ENCODE measurements at places on chromosomes 11 and 22. TPM values are rescaled to one million over a fixed set of nuclear protein-coding genes. Genes with fewer than 3 reads are reported as not detected.

DNA sequence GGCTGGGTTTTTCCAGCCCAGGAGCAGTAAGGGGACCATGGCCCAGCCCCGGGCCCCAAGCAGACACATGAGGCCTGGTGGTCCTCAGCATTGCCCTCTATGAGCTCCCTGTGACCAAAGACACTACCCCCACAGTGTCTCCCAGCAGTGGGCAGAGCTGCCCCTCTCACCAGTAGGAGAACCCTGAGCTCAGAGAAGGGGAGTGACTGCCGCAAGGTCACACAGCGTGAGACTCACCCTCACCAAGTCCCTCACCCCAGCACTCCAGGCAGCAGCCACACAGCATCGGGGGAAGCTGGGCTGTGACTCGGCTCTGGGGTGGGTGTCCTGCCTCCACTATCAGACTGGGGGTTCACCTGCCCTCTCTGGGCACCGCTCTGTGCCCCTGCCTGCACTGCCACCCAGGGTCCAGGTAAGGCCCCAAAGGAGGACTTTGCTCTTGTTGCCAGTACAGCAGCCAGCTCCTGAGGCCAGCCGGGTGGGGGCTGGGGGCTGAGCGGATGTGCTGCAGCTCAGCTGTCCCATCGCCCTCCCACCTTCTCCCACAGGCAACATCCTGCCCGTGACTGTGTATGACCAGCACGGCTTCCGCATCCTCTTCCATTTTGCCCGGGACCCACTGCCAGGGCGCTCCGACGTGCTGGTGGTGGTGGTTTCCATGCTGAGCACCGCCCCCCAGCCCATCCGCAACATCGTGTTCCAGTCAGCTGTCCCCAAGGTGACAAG, 7.9 kb upstream of the SH3BP1 start:
- H3K4me1 ChIP-seq = peaks cover 13% of the 10 kb centered on the region
- no peaks in the 10 kb centered on the region for H3K27me3 ChIP-seq
- no peak overlapping the region for H3K27ac ChIP-seq
- H3K36me3 ChIP-seq = no peaks in the 10 kb centered on the region

Gene MUC2
- not detected for total RNA-seq

DNA sequence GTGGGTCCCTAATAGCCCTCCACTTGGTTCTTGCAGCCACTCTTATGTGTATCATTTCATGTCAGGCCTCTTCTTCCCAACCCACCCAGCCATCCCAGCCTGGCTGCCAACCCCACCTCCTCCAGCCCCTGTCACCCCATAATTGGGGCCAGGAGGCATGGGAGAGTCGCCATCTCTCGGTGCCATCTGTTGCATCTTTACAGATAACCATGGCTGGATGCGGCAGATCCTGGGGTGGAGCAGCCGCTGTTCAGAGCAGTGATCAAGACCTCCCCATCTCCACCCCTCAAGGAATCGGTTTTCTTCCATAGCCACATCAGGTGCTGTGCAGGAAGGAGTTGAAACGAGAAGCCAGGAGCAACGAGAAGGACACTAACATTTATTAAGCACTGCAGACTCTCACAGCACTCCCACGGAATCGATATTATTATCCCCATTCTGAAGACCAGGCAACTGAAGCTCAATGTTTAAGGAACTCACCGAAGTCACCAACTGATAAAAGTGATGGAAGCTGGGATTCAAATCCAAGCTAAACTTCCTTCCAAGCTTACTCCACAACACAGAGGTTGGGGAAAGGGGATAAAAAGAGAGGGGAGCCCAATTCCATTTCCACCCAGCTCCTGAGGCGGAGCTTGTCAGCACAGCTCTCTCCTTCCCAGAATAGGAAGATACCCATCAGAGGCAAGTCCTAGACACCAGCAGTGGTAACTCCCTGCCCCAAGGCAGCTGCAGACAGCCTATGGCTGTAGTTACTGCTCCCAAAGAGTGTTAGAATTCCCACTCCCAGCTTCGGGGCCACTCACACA, 2.7 kb downstream of the SLC43A1 start:
- peaks cover 6% of the 10 kb centered on the region for H3K4me1 ChIP-seq
- H3K36me3 ChIP-seq = no peaks in the 10 kb centered on the region
- no peak overlapping the region for H3K27ac ChIP-seq
- H3K4me3 ChIP-seq = no peak overlapping the region
- no peak for DNase-seq
- peaks cover 19% of the 10 kb centered on the region for H3K27me3 ChIP-seq

GRCh38 chr11:75264971-75265370, 24.4 kb downstream of the TPBGL start:
- no peak overlapping the region for H3K27ac ChIP-seq
- H3K4me3 ChIP-seq = no peak overlapping the region
- H3K4me1 ChIP-seq = peaks cover 4% of the 10 kb centered on the region
- H3K36me3 ChIP-seq = no peaks in the 10 kb centered on the region
- H3K27me3 ChIP-seq = no peaks in the 10 kb centered on the region
- no peak for DNase-seq

Gene SLC6A5
- total RNA-seq = not detected

DNA sequence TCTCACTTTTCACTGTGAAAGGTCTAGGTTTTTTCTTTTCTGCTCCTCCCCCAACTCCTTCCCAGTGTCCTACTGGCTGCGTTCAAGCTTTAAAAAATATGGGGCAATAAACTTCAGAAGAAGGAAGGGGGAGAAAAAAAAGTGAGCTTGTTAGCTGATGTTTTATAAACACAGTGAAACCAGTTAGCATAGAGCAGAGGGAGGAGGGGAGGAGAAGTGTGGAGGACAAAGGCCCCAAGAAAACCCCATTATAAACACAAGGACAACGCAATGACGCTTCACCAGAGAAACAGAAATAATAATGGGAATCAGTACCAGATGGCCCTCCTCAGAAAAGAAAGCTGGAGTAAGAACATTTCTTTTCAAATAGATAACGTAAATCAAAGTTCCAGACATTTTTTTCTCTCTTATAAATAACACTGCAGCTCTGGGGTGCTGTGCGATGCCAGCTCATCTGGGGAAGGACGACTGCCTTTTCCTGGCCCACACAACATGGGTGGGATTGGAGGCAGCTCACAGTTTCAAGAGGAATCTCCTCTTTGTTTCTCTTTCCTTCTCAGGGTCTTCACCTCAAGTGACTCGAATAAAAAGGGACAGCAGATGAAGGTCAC, 235.4 kb upstream of the NARS2 start:
- no peak overlapping the region for H3K4me3 ChIP-seq
- no peaks in the 10 kb centered on the region for H3K36me3 ChIP-seq
- peaks cover 15% of the 10 kb centered on the region for H3K4me1 ChIP-seq
- H3K27me3 ChIP-seq = 0 out of 2 replicates have a peak, but pooled peaks cover 2% of the 10 kb centered on the region
- H3K27ac ChIP-seq = no peak overlapping the region
- DNase-seq = no peak

GRCh38 chr11:95144313-95145235, 54.9 kb downstream of the ENDOD1 start:
- H3K36me3 ChIP-seq = no peaks in the 10 kb centered on the region
- no peaks in the 10 kb centered on the region for H3K4me1 ChIP-seq
- H3K27me3 ChIP-seq = peaks cover 27% of the 10 kb centered on the region
- no peak overlapping the region for H3K4me3 ChIP-seq

- no peak for DNase-seq
- peaks cover 3% of the 10 kb centered on the region for H3K36me3 ChIP-seq
- no peaks in the 10 kb centered on the region for H3K27me3 ChIP-seq
- H3K27ac ChIP-seq = no peak overlapping the region
- H3K4me1 ChIP-seq = no peaks in the 10 kb centered on the region
Measured at GRCh38 chr11:113339929-113340589, 25.7 kb downstream of the TTC12 start.

GRCh38 chr11:76738618-76739240, 44.4 kb upstream of the TSKU start:
- DNase-seq = no peak
- no peaks in the 10 kb centered on the region for H3K27me3 ChIP-seq
- H3K27ac ChIP-seq = no peak overlapping the region
- H3K4me1 ChIP-seq = peaks cover 15% of the 10 kb centered on the region
- H3K36me3 ChIP-seq = no peaks in the 10 kb centered on the region

DNA sequence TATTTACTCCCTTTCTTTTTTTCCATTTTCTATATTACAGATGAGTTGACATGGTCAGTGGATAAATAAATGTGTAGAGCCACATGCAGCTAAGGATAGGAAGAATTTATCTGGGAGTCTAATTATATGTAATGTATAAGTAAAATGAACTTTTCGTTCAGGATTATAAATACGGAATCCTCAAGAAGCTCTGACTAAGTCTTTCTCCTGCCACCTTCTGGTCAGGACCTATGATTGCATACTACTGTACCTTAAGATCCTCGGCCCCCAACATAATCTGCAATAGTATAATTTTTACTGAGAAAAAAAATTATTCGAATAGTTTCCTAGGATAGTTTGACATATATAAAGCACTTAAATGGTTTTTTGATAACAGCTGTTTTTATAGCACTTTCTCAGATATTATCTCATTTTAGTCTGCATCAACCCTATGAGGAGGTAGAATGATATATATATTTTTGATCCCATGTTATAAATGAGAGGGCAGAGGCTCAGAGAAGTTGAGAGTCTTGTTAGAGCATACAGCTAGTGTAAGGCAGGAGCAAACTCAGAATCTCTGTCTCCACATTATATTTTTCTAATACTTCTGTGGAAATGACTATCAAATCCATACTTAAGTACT, 36.1 kb downstream of the CCDC90B start:
- H3K27ac ChIP-seq = no peak overlapping the region
- no peak overlapping the region for H3K4me3 ChIP-seq
- no peaks in the 10 kb centered on the region for H3K36me3 ChIP-seq

- no peaks in the 10 kb centered on the region for H3K4me1 ChIP-seq
- H3K27me3 ChIP-seq = no peaks in the 10 kb centered on the region
- H3K4me3 ChIP-seq = no peak overlapping the region
- H3K27ac ChIP-seq = no peak overlapping the region
- no peak for DNase-seq
Measured at GRCh38 chr11:12120031-12121008, 9.9 kb downstream of the MICAL2 start.

DNA sequence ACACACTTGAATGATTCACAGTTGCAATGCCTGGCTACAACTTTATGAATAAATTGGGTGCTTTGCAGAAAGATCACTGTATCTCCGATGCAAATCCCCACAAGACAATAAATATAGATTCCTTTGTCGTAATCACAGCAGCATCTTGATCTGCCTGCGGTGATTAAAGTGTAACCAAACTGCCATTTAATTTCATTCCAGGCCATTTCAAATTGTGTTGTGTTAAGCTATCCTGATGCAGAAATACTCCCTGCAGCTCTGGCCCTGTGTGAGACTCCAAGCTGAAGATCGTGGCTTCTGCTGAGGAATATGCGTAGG, 40.8 kb upstream of the B3GAT1 start:
- DNase-seq = no peak
- 0 out of 2 replicates have a peak, but pooled peaks cover 2% of the 10 kb centered on the region for H3K4me1 ChIP-seq
- H3K36me3 ChIP-seq = no peaks in the 10 kb centered on the region
- no peak overlapping the region for H3K27ac ChIP-seq

Gene GGT5
- total RNA-seq = not detected

Gene PRG3
- not detected for total RNA-seq

Gene CRYBA4
- total RNA-seq = 0.67 TPM

- H3K27me3 ChIP-seq = no peaks in the 10 kb centered on the region
- H3K36me3 ChIP-seq = peaks cover 4% of the 10 kb centered on the region
- no peak overlapping the region for H3K27ac ChIP-seq
- H3K4me3 ChIP-seq = no peak overlapping the region
- no peaks in the 10 kb centered on the region for H3K4me1 ChIP-seq
Measured at GRCh38 chr11:74220376-74220775, 49.3 kb downstream of the PPME1 start.

DNA sequence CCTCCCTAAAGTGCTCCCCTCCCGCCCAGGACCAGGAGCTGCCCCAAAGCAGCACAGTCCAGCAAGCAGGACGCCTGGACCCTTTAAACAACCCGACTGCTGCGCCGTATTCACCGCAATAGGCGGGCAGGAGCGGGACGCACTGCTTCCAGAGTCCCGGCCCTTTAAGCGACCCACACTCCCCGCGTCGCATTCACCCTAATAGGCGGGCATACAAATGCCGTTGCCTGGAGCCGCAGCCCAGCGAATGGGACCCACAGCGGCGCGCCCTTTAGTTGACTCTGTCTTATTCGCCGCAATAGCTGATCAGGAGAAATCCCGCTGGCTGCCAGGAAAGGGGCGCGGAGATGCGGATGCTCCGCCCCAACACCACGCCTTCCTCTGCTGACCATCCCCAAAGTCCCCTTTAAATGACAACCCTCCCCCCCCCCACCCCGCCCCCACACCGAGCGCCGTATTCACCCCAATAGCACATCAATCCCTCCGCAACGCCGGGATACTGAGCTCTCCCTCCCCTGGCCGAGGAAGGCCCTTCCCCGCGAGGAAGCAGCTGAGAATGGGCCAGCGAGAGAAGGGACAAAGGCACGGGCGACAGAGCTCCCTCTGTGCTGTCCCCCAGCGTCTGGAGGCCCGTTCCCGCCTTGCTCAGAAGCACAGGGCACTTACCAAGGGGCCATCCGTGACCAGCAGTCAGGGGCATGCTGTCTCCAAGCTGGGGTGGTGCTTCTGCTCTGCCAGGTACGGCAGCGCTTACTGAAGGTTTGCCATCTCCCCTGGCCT, 4.7 kb downstream of the OSBPL5 start:
- peak overlapping the region; percentile 64 for H3K4me3 ChIP-seq
- peaks cover 37% of the 10 kb centered on the region for H3K4me1 ChIP-seq
- H3K27ac ChIP-seq = no peak overlapping the region
- DNase-seq = peak; percentile 91
- H3K27me3 ChIP-seq = peaks cover 27% of the 10 kb centered on the region

GRCh38 chr22:17303840-17304779, 65.2 kb upstream of the CECR2 start:
- no peaks in the 10 kb centered on the region for H3K36me3 ChIP-seq
- no peak overlapping the region for H3K4me3 ChIP-seq
- H3K4me1 ChIP-seq = peaks cover 6% of the 10 kb centered on the region
- no peak for DNase-seq

GRCh38 chr11:133065847-133066485, 466.3 kb downstream of the OPCML start:
- no peak for DNase-seq
- H3K27ac ChIP-seq = no peak overlapping the region
- H3K4me1 ChIP-seq = peaks cover 21% of the 10 kb centered on the region
- H3K36me3 ChIP-seq = no peaks in the 10 kb centered on the region
